ENCODE measurements at places on chromosomes 11 and 22. TPM values are rescaled to one million over a fixed set of nuclear protein-coding genes. Genes with fewer than 3 reads are reported as not detected.

Gene MS4A3
- not detected for total RNA-seq

GRCh38 chr11:76153571-76153923 lies 52.8 kb downstream of the WNT11 start:
- H3K27ac ChIP-seq, result no peak overlapping the region
- H3K4me1 ChIP-seq, result peaks cover 27% of the 10 kb centered on the region
- H3K36me3 ChIP-seq, result no peaks in the 10 kb centered on the region
- no peak overlapping the region for H3K4me3 ChIP-seq

Gene SPCS2
- total RNA-seq, result 87.5 TPM

GRCh38 chr11:118052581-118053206 lies 24.2 kb upstream of the TMPRSS4 start:
- peak overlapping the region; percentile 59 for H3K27ac ChIP-seq
- no peak overlapping the region for H3K4me3 ChIP-seq
- H3K27me3 ChIP-seq, result no peaks in the 10 kb centered on the region
- peaks cover 56% of the 10 kb centered on the region for H3K4me1 ChIP-seq
- no peaks in the 10 kb centered on the region for H3K36me3 ChIP-seq

Gene LIF
- total RNA-seq, result 0.98 TPM

GRCh38 chr11:64916040-64916774 lies 802 bp downstream of the ATG2A start:
- peaks cover 10% of the 10 kb centered on the region for H3K36me3 ChIP-seq
- H3K4me3 ChIP-seq, result peak overlapping the region; percentile 92
- no peaks in the 10 kb centered on the region for H3K27me3 ChIP-seq
- peaks cover 22% of the 10 kb centered on the region for H3K4me1 ChIP-seq
- DNase-seq, result no peak

Gene FLRT1
- total RNA-seq, result not detected

- no peak overlapping the region for H3K27ac ChIP-seq
- H3K4me3 ChIP-seq, result no peak overlapping the region
- no peaks in the 10 kb centered on the region for H3K36me3 ChIP-seq
- H3K4me1 ChIP-seq, result no peaks in the 10 kb centered on the region
- DNase-seq, result no peak
- no peaks in the 10 kb centered on the region for H3K27me3 ChIP-seq
Observed at GRCh38 chr22:43861529-43861928, 784 bp downstream of the SULT4A1 start.

GRCh38 chr11:62497132-62497801 lies 49.3 kb downstream of the AHNAK start:
- DNase-seq, result no peak
- H3K4me3 ChIP-seq, result no peak overlapping the region
- no peaks in the 10 kb centered on the region for H3K27me3 ChIP-seq
- no peak overlapping the region for H3K27ac ChIP-seq
- no peaks in the 10 kb centered on the region for H3K36me3 ChIP-seq

- no peak for DNase-seq
- H3K36me3 ChIP-seq, result no peaks in the 10 kb centered on the region
- H3K4me1 ChIP-seq, result no peaks in the 10 kb centered on the region
- no peak overlapping the region for H3K27ac ChIP-seq
- H3K4me3 ChIP-seq, result no peak overlapping the region
- no peaks in the 10 kb centered on the region for H3K27me3 ChIP-seq
Observed at GRCh38 chr11:130150790-130151189, 8.8 kb upstream of the ST14 start.

DNA sequence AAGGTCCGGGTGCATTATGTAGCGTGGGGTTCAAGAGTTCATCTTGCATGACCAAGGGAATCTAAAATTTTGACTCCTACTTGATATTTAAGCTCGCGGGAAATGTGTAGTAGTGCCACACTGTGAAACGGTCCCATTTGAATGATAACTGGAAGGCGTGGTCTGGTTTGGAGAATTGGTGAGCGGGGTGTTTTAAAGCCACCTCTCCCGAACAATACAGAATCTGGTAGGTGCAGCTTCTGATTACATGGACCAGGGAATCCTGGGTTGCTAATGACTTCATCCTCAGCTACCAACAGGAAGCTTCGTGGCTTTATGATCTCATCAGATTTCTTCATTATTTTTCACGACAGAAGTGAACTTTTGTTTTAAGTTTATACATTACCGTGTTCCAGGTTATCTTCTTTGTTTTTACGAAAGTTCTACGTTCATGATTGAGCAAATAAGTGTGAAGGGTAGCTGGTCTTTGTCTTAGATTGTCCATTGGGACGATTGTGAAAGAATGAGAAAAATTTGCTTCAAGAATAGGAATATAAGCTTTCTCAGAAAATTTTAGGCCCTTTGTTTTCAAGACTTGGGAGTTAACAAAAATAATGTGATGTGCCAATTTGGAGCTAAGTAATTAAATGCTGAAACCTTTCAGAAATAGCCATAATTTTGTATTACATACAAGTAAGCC lies 1.7 kb downstream of the QSER1 start:
- peak overlapping the region; percentile 71 for H3K27ac ChIP-seq
- no peaks in the 10 kb centered on the region for H3K36me3 ChIP-seq
- peak; percentile 4 for DNase-seq
- peaks cover 15% of the 10 kb centered on the region for H3K4me1 ChIP-seq

- no peaks in the 10 kb centered on the region for H3K27me3 ChIP-seq
- no peaks in the 10 kb centered on the region for H3K4me1 ChIP-seq
Observed at GRCh38 chr11:115775846-115776245, 271.6 kb upstream of the CADM1 start.

Gene OOSP3
- total RNA-seq, result not detected

Gene DEFB131B
- total RNA-seq, result not detected

- H3K4me1 ChIP-seq, result peaks cover 43% of the 10 kb centered on the region
- no peak overlapping the region for H3K27ac ChIP-seq
- no peak for DNase-seq
- peaks cover 3% of the 10 kb centered on the region for H3K36me3 ChIP-seq
- no peak overlapping the region for H3K4me3 ChIP-seq
Observed at GRCh38 chr11:96293109-96293508, 49.9 kb downstream of the MAML2 start.

Gene IFITM1
- total RNA-seq, result 105 TPM

Gene TRIM49
- total RNA-seq, result not detected

DNA sequence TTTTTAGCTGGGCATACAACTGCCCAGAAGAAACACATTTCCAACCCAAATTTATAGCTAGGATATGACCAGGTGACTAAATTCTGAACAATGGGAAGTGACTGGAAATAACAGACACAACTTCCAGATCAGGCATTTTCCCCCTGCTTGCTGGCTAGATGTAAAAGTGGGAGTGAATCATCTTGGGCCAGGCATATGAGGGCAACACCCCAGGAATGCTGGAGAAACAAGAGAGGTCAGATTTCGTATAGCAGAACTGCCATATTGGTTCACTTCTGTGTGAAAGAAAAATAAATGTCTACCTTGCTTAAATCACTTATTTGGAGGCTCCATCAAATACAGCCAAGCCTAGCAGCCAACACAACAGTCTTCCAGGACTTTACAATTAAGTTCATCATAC lies 7.4 kb downstream of the ATL3 start:
- H3K36me3 ChIP-seq, result no peaks in the 10 kb centered on the region
- no peaks in the 10 kb centered on the region for H3K4me1 ChIP-seq
- DNase-seq, result no peak
- no peak overlapping the region for H3K4me3 ChIP-seq

DNA sequence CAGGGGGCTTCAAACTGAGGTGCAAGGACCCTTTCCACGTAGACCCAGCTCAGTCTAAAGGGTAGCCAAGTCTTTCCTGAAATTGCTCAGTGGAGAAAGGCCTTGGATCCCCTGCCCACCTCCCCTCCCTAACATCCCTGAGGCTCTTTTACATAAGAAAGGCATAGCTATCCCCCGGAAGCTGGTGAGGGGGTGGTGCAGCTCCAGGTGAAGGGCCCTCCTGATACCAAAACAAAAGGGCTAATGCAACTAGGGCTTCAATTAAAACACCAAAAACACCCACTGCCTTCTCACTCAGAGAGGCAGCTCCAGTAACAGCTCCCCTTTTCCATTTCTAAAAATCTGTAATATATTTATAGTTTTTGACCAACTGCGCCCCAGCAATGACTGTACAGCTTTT lies 5.8 kb downstream of the SHANK2 start:
- H3K4me1 ChIP-seq, result no peaks in the 10 kb centered on the region
- no peak overlapping the region for H3K27ac ChIP-seq
- no peak overlapping the region for H3K4me3 ChIP-seq
- H3K36me3 ChIP-seq, result no peaks in the 10 kb centered on the region
- H3K27me3 ChIP-seq, result peaks cover 4% of the 10 kb centered on the region

DNA sequence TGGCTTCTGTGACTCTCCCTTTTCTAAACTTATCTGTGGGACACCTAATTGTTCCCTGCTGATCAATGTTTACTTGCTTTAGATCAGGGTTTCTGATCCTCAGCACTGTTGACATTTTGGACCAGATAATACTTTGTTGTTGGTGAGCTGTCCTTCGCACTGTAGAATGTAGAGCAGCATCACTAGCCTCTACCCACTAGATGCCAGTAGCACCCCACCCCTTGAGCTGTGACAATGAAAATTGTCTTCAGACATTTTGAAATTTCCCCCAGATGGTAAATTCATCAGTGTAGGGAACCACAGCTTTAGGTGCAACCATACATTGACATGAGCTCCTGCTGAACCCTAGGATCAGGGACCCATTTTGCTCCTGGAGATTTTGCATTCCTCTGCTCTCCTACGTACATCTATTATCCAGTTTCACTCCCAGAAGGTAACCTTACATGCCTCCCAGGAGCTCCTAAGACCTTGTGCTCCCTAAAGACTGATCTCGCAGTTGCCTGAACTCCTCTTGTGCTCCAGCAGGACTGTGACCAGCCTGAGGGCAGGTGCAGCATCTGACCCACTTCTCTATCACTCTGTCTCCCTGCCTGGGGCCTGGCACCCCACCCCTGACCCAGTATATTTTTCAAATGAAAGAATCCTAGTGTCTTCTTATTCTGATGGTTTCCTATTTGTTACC lies 107.8 kb downstream of the FAR1 start:
- no peaks in the 10 kb centered on the region for H3K4me1 ChIP-seq
- no peaks in the 10 kb centered on the region for H3K27me3 ChIP-seq
- no peak overlapping the region for H3K27ac ChIP-seq

- DNase-seq, result no peak
- no peaks in the 10 kb centered on the region for H3K4me1 ChIP-seq
- H3K4me3 ChIP-seq, result no peak overlapping the region
- no peak overlapping the region for H3K27ac ChIP-seq
Observed at GRCh38 chr22:47816121-47816862, 1053.8 kb downstream of the TBC1D22A start.

Gene P4HA3
- not detected for total RNA-seq

GRCh38 chr22:44153710-44154109 lies 27.0 kb upstream of the PARVG start:
- H3K4me3 ChIP-seq, result no peak overlapping the region
- H3K27ac ChIP-seq, result no peak overlapping the region
- H3K4me1 ChIP-seq, result no peaks in the 10 kb centered on the region
- no peak for DNase-seq
- H3K36me3 ChIP-seq, result no peaks in the 10 kb centered on the region

DNA sequence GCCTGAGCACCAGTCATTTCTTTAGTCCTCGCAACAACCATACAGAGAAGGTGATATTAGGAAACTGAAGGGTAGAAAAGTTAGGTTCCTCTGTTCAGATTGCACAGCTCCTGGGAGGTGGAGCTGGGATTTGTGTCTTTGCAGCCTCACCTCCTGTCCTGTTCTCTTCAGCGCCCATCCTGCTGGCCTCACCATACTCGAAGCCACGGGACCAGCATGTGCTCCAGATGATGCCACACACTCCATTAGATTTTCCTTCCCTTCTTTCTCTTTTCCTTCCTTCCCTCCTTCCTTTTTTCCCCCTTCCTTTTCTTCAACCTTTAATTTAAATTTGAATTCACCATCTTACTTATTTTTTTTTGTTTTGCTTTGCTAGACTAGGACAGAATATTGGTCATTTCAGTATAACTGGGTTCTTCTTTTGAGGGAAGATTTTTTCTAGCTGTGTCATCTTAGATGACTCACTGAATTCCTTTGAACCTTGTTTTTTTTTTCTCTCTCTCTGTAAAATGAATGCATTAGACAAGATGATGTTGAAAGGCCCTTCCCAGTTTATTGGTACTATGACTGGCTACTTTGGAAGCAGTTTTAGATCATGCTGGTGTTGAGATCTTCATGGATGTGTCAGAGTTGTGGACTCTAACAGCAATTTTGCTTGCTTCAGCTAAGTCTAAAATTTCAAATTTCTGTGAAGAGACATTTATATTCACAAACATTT lies 662.5 kb upstream of the TENM4 start:
- no peak overlapping the region for H3K27ac ChIP-seq
- no peak overlapping the region for H3K4me3 ChIP-seq
- no peaks in the 10 kb centered on the region for H3K36me3 ChIP-seq
- H3K27me3 ChIP-seq, result no peaks in the 10 kb centered on the region
- no peaks in the 10 kb centered on the region for H3K4me1 ChIP-seq
- DNase-seq, result no peak

DNA sequence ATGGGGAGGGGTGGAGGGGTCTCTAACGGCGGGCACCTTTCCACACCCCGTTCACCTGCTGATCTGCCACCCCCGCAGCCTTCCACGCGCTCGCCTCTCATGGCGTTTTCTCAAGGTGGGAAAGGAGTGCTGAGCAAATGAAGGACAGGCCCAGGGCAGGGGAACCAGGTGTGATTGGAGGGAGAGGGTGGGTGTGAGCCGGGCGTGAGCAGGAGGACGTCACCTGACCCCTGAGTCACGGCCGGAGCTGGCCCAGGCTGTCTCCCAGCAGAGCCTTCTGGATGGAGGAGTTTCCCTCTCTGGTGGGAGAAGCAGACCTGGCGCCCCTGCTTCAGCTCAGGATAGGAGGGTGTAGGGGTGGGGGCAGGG lies 14.0 kb upstream of the ARHGAP8 start:
- no peak overlapping the region for H3K4me3 ChIP-seq
- no peaks in the 10 kb centered on the region for H3K27me3 ChIP-seq
- no peaks in the 10 kb centered on the region for H3K36me3 ChIP-seq

GRCh38 chr11:8685306-8685705 lies 2.7 kb downstream of the RPL27A start:
- peak overlapping the region; percentile 34 for H3K27ac ChIP-seq
- no peak overlapping the region for H3K4me3 ChIP-seq
- peaks cover 26% of the 10 kb centered on the region for H3K4me1 ChIP-seq
- no peaks in the 10 kb centered on the region for H3K27me3 ChIP-seq
- no peak for DNase-seq
- peaks cover 11% of the 10 kb centered on the region for H3K36me3 ChIP-seq

Gene THY1
- not detected for total RNA-seq

DNA sequence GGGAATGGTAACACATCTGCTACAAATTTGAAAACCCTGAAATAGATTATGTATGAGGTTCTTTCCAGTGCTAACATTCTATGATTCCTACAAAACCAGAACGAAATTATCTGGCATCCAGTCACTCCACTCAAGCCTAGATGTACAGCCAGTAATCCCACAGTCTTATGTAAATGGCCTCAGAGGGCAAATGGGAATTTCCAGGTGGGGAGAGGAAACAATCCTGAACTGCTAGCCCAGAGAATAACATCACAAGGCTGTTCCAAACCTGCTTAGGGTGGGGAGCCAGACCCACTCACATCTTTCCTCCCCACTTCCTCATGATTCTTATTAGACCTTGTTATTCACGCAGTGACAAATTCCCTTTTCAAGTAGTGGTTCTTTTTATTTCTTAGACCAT lies 3.5 kb downstream of the FIBIN start:
- no peak for DNase-seq
- H3K4me3 ChIP-seq, result no peak overlapping the region
- no peaks in the 10 kb centered on the region for H3K27me3 ChIP-seq
- H3K36me3 ChIP-seq, result no peaks in the 10 kb centered on the region
- H3K4me1 ChIP-seq, result no peaks in the 10 kb centered on the region

Gene OR10AG1
- total RNA-seq, result not detected
